ENCODE measurements at places on chromosomes 12 and 14. TPM values are rescaled to one million over a fixed set of nuclear protein-coding genes. Genes with fewer than 3 reads are reported as not detected.

DNA sequence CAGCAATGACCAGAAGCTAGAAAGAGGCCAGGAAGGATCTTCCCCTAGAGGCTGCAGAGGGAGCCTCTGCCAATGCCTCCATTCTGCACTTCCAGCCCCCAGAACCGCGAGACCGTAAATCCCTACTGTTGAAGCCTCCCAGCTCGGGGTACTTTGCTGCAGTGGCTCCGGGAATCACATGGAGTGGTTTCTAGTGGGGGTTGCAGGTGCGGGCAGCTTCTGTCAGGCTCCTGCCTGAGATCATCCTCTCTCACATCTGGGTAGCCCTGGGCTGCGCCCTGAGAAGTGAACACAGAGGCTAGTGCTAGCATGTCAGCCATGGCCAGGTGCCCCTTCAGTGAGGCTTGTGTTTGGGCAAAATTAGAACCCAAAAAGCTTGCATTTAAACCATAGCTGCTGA is 67.3 kb downstream of the TSPAN9 start:
- H3K27me3 ChIP-seq: no peaks in the 10 kb centered on the region
- peaks cover 10% of the 10 kb centered on the region for H3K4me1 ChIP-seq
- H3K27ac ChIP-seq: no peak overlapping the region
- no peak overlapping the region for H3K4me3 ChIP-seq
- no peak for DNase-seq

GRCh38 chr14:25551674-25552073 is 501.7 kb upstream of the STXBP6 start:
- DNase-seq: no peak
- H3K4me3 ChIP-seq: no peak overlapping the region
- no peaks in the 10 kb centered on the region for H3K36me3 ChIP-seq
- H3K27me3 ChIP-seq: no peaks in the 10 kb centered on the region

- no peaks in the 10 kb centered on the region for H3K4me1 ChIP-seq
Observed at GRCh38 chr12:131860472-131861260, 32.5 kb downstream of the MMP17 start.

- H3K4me1 ChIP-seq: no peaks in the 10 kb centered on the region
- no peaks in the 10 kb centered on the region for H3K36me3 ChIP-seq
- H3K27me3 ChIP-seq: no peaks in the 10 kb centered on the region
Observed at GRCh38 chr14:53110096-53110495, 43.0 kb downstream of the DDHD1 start.

The MGST1 gene
- 29.0 TPM for total RNA-seq

- no peaks in the 10 kb centered on the region for H3K4me1 ChIP-seq
- no peak overlapping the region for H3K27ac ChIP-seq
- no peak for DNase-seq
- H3K4me3 ChIP-seq: no peak overlapping the region
Observed at GRCh38 chr12:68310370-68310769, 21.8 kb downstream of the MDM1 start.

DNA sequence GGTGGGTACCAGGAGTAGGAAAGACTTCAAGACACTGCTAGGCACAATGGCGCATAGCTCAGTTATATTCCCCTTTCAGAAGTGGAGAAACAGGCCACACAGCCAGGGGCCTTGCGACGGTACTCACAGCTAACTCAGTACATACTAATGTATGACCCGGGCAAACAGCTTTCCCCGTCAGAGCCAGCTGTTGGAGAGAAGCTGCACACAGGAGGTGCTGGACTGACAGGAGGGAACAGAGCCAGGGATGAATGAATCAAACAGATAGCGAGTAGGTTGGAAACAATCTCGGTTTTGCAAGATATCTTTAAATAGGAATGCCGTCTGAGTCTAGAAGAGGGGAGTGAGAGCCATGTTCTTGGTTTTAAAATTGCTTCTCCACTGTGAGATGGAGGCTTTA is 45.5 kb downstream of the PRIMA1 start:
- no peaks in the 10 kb centered on the region for H3K27me3 ChIP-seq
- no peaks in the 10 kb centered on the region for H3K4me1 ChIP-seq
- H3K27ac ChIP-seq: peak overlapping the region; percentile 78
- H3K4me3 ChIP-seq: no peak overlapping the region
- peak; percentile 73 for DNase-seq

The LALBA gene
- not detected for total RNA-seq

GRCh38 chr14:70213721-70214282 is 25.1 kb upstream of the SLC8A3 start:
- H3K36me3 ChIP-seq: no peaks in the 10 kb centered on the region
- no peak overlapping the region for H3K4me3 ChIP-seq
- no peak for DNase-seq

- H3K4me3 ChIP-seq: no peak overlapping the region
- no peaks in the 10 kb centered on the region for H3K36me3 ChIP-seq
- no peak for DNase-seq
- no peaks in the 10 kb centered on the region for H3K27me3 ChIP-seq
- H3K27ac ChIP-seq: no peak overlapping the region
Observed at GRCh38 chr12:130878193-130879185, 6.6 kb downstream of the RAN start.

The SERPINA1 gene
- 0.88 TPM for total RNA-seq

Measured in uterus (tissue), 4 donors.